ENCODE measurements at places on chromosomes 4 and X. TPM values are rescaled to one million over a fixed set of nuclear protein-coding genes. Genes with fewer than 3 reads are reported as not detected.
A peak's percentile ranks its signal among the peaks of the same experiment; 100 is the strongest.

DNA sequence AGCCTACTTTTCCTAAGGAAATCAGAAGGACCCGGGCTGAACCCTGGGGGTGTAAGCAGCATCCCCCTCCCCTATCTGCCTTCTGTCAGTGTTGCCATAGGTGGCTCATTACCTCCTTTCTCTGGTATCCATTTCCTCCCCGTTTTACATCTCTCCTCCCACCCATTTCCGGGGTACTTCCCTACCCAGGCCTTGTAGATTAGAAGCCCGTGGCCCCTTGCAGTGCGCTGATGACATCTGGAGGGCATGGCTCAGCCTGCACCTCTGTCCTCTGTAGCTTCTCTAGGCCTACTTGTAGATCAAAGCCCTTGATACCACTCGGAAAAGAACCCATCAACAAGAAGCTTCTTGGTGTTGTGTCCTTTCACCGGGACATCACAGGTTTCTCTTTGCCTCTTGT lies 71.8 kb downstream of the NBDY start:
- DNase-seq = no peak

Gene HSFX2
- 0.35 TPM for total RNA-seq

DNA sequence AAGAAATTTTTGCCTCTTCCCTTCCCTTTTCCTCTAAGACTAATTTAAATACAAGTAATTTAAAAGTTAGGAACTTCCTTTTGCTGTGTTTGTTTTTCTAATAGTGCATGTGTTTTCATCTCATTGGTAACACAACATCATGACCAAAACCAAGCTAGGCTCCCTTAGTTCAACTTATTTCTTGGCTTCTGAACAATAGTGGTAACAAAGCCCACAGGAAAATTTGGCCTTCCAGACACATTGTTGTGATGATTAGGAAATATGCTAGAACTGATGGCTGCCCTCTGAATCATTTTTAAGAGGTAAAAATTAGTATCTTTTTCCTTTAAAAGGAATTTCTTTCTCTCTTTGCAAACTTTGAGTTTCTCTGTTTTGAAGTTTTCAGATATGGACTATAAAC lies 25.5 kb upstream of the TEC start:
- no peak for DNase-seq

GRCh38 chr4:76977736-76978350 lies 28.3 kb downstream of the SEPTIN11 start:
- DNase-seq = peak; percentile 41

- DNase-seq = no peak
Observed at GRCh38 chrX:109344678-109345077, 137.2 kb downstream of the GUCY2F start.

Gene TSR2
- 12.2 TPM for total RNA-seq

DNA sequence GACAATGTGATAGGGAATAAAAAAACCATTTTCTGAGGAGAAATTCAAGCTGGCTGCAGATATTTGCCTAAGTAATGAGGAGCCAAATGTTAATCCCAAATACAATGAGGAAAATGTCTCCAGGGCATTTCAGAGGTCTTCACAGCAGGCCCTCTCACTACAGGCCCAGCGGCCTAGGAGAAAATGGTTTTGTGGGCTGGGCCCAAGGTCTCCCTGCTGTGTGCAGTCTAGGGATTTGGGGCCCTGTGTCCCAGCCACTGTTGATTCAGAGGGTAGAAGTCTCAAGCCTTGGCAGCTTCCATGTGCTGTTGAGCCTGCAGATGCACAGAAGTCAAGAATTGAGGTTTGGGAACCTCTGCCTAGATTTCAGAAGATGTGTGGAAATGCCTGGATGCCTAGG lies 778.7 kb downstream of the CENPC start:
- no peak for DNase-seq

- no peak for DNase-seq
Observed at GRCh38 chr4:113684534-113685091, 76.9 kb downstream of the CAMK2D start.

DNA sequence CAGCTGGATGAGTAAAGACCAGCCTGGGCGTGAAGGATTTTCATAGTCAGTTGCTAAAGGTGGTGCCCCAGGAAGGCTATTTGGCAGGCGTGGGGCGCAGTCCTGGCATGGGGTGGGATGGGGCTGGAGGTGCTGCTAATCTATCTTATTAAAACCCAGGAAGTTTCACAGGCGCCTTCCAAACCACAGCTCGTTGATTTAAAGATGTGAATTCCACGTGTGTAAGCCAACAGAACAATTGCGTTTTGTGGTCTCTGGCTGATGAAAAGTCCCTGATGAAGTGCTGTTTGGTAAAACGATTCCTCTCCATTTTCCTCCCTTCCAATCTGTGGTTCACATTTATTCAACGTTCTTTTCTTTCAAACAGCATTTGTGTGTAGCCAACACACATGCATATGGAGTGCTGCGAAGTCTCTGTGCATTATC lies 105.0 kb downstream of the TBL1X start:
- DNase-seq = no peak

- DNase-seq = no peak
Observed at GRCh38 chrX:67720344-67720743, 176.5 kb downstream of the AR start.

Gene CCNB3
- 0.19 TPM for total RNA-seq

Gene COL25A1
- total RNA-seq = 1.7 TPM

- DNase-seq = no peak
Observed at GRCh38 chr4:187191676-187192075, 468.0 kb upstream of the FAT1 start.

GRCh38 chrX:29107231-29107630 lies 520.0 kb downstream of the IL1RAPL1 start:
- DNase-seq = no peak

Gene HADH
- 15.5 TPM for total RNA-seq

Gene CASP3
- total RNA-seq = 36.4 TPM

DNA sequence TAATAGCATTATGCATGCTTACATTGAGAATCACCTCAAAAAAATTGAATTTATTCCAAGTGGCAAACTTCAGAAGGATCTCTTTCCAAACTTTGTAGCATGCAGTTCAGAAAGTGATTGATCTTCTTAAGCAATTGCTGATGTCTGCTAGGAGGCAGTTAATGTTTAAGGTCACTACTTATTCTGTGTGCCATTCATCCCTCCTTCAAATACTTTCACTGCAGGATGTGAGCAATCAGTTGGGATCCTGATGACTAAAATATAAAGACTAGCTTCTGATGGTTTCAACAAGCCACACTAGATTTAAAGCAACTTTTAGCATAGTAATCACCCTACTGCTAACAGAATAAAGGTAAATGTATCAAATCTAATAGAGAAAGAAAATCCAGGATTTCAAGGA lies 414.1 kb downstream of the ADGRL3 start:
- no peak for DNase-seq

Gene MAGEC3
- not detected for total RNA-seq

DNA sequence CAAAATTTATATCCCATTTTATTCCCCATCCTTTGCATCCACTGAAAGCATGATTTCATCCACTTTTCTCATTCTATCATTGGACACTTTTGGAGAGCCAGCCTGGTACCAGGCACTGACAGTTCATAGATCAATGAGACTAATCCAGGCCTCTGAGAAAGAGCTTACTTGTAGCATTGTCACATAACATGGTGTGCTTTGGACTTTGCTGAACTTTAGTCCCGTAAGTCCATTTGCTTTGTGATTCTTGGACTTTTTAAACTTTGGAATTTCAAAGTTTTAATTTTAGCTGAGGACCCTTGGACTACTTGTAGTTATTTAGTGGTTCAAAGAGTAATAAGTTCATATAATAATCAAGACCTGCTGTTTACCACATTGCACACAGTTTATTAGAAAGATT lies 11.5 kb downstream of the LIAS start:
- DNase-seq = no peak

GRCh38 chr4:68175562-68176155 lies 46.0 kb upstream of the TMPRSS11F start:
- peak; percentile 34 for DNase-seq

GRCh38 chr4:178598672-178599071 lies 1156.4 kb upstream of the AGA start:
- no peak for DNase-seq

Measured in glomerular endothelial cell (primary cell).